ENCODE measurements at places on chromosomes 16 and 17.
A peak's percentile ranks its signal among the peaks of the same experiment; 100 is the strongest.

DNA sequence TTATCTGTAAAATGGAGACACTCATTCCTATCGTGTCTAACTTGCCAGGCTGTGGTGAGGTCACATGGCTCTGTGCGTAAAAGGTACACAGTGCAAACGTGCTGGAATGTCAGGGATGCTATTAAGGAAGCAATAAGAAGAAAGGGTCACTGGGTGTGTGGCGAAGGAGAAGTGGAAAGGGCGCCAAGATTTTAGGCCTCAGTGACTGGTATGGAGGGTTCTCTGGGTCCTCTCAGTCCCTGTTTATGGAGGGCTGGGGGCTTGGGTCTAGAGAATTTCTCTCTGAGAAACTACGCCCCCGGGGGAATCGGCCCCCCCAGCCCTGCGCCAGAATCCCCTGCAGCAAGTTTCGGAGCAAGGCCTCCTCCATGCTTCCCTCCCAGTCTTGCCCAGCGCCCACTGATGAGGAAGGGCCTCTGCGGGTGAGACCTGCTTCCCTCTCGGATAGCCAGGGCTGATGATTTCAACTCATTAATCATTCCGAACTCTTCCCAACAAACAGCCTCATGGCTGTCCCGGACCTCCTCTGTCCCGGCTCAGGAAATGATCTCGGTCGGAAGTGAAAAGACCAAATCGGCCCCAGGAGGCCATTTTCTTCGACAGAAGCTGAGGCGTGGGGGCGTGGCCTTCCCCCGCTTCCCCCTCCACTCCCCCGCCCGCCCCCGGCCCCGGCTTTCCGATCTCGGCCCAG lies 1.2 kb upstream of the HEXIM1 start:
- DNase-seq, result peak; percentile 89

DNA sequence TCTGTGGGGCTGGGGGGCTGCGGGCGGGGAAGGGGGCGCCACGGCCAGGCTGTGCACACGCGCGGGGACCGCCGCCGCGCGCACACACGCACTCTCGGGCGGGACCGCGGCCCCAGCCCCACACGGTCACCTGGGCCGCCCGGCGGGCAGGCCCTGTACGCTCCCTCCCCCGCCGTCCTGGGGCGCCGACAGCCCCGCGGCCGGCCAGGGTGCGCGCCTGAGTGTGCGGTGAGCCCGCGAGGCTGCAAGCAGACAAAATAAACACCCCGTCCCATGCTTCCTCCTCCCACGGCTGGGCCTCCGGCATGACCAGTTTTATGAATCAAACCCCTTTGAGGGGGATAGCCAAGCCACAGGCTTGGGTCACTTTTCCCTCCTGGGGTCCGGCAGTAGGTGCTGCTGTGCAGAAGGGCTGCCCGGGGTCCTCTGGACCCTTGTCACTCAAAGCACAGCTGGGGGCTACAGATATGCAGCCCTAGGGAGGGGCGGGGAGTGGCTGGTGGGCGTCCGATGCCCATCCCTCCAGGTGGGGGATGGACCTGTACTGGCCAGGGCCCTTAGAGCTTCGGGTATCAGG lies 441 bp downstream of the VASN start:
- no peak for DNase-seq

DNA sequence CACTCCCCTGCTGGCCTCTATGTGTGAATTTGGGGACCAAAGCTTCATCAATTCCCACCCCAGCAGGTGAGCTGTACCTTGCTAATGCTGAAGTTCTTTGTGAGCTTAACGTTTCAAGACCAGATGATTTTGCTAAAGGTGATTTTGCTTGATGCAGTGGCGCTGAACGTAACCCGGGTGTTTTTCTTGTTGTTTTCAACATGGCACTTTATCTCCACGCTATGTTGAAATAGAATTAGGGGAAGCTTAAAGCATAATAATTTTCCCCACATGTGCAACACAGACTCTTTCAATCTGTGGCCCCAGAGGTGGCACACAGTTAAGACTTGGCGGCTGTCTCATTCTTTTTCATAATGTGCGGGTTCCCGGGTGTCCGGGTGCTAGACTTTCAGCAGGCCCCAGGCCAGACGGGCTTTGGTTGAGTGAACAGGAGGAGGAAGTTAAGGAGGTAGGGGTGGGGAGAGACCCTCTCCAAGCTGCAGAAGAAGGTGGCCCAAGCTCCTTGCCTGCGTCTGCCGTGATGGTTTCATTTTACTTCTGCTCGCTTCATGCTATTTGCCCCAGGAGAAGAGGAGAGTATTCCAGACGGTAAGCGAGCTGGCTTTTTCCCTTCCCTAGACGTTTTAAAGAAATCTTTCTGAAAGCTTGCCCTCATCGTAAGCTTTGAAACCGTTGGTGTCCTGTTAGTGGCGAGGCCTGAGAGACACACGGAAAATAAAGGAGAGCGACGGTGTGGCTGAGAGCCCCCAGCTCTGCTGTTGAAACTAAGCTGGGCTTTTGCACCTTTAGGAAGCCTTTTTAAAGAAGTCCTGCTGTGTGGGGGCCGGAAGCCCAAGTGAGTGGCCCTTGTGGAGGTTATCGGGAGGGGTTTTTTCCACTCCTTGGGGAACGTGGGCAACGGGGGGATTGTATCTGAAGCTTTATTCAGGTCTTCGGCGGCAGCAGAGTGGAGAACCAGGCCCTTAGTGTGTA lies 4.2 kb downstream of the FOXC2 start:
- DNase-seq, result no peak

GRCh38 chr16:3793161-3793576 lies 75.8 kb upstream of the TRAP1 start:
- no peak for DNase-seq

DNA sequence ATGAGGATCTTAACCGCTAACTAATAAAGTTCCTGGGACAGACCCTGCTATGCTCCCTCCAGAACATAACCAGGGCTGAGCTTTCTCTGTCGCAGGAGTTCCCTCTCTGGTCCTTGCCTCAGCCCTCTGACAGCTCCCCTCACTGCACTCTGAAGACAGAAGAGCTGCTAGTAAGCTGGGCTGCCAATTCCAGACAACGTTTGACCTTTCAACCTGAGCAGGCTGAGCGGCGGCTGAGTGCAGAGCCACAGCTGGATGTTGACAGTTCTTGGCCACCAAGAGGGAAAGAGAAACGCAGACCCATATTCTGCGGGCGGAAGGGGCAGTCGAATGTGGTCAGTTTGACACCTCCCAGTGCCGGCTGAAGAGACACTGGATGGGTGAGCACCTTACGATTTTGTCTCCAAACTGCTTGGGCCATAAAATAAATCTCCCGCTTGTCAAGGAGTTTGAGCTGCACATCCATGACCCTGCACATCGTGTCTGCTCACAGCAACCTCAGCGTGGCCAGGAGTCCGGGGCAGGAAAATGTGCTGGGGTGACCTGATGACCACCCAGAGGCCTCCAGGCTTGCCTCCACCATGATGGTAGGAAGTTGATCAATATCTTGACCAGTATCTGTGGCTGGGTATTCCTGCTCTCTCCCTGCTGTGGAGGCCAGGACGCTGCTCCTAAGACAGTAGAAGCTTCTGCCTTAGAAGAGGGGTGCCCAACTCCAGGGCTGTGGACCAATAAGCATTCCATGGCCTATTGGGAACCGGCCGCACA lies 209.2 kb downstream of the PARN start:
- no peak for DNase-seq

DNA sequence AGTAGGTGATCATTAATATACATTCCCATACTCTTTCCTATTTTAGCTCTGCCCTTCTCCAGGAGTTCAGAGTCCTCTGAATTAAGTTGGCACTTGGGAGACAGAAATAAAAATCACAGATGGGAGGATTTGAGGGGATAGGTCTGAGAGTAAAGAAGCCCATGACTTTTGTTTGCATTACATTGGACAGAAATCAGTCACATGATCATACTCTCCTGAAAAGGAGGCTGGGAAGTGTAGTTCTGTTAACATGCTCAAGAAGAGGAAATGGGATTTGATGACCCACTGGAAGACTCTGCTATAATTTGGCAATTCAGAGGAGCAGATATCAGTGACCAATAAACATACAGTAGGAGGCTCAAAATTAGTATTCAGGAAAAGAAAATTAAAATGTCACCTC lies 674.9 kb upstream of the C16orf82 start:
- no peak for DNase-seq

DNA sequence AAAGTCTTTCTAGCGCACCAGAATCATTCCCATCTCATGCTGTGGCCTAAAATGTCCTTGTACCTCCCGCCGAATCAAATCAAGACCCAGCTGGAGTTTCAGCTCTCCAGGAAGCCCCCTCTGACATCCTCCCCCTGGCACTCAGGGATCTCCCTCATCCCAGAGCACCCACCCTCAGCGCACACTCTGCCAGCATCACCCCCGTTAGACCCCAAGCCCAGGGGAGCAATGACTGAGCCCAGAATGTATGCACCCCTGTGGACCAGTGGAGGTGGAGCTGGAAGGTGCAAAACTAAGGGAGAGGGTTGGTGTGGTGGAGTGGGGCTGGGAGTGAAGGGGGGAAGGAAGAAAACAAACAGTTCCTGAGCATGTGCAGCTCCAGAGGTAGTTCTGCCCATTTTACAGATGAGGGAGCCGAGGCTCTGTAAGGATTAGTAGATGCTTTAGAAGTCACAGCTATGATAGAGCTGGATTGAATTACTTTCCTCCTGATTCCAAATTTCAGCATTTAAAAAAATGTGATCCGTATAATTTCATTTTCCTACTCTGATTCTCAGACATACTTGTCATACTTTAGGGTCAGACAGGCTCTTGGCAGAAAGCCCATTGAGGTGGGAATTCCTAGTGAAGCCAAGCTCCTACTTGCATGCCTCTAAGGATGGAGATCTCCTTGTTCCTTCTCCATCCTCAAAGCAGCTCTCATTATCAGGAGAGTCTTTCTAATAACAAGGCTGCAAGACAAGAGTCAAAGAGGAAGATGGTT lies 242.7 kb downstream of the KATNIP start:
- no peak for DNase-seq

- DNase-seq, result no peak
These were observed 363.4 kb downstream of the C16orf95 start for GRCh38 chr16:86953631-86954391.

DNA sequence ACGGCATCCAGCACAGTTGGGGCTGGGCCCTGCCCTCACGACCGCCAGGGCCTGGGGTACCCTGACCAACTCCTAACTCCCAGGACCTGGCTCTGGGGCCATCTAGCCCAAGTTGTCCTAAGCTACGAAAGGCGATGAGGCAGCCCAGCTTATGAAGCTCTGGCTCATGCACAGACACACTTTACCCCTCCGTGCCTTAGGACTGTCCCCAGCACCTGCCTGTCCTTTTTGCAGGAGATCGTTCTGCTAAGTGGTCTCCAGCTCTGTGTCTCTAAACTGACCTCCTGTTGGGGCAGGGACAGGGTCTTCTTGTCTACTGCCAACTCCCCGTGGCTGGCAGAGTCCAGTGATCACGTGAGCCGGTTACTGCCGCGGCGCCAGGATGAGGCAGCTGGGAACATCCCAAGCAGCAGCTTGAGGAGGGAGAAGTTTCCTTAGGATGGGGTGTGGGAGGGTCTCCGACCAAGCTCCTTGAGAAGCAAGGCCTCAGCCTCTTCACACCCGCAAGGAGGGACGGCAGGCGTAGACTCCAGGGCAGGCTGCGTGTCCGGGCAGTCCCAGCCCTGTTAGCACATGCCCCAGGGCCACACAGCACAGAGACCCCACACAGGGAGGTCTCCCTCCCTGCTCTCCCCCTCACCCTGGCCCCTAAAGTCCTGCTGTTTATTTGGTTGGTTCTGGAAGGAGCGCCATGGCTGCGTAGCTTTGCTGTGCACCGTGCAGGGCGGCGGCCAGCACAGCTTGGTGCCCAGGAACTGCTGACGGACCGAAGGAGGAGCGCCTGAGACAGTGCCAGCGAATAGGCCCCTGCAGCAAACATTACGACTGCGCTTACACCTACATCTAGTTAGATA lies 16.4 kb upstream of the METRNL start:
- no peak for DNase-seq

GRCh38 chr16:88264641-88265285 lies 118.0 kb upstream of the ZNF469 start:
- no peak for DNase-seq

GRCh38 chr16:88526008-88526905 lies 43.9 kb upstream of the ZC3H18 start:
- DNase-seq, result no peak

DNA sequence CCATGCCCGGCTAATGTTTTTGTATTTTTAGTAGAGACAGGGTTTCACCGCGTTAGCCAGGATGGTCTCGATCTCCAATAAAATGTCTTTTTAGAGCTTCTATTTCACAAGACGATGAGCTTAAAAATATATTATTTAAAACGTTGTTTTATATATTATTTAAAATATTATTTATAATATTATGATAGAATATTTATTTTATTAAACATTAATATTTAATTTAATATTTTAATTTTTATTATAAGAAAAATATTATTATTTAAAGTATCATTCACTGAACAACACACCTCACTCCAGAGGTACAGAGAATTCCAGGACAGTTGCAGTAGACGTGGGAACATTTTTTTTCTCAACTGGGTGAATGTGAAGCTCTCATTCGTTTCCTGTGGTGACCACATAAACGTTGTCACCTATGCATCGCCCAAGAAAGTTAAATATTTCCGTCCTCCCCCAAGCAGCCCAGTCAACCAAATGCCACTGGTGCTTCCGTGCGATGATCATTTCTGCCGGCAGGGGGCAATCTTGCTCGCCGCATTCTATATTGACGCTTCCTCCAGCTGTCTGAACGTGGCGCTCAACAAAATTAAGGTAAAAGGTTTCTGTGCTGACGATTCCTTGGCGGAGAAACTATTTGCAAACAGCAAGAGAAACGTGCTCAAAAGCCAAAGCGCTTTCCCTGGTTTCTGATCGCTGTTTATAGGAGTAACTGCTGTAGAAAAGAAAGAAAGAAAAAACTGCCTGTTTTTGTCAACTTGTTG lies 41.7 kb upstream of the PRSS54 start:
- DNase-seq, result peak; percentile 78

GRCh38 chr16:11797957-11798299 lies 870 bp upstream of the ZC3H7A start:
- peak; percentile 40 for DNase-seq

- no peak for DNase-seq
These were observed 29.1 kb upstream of the SHCBP1 start for GRCh38 chr16:46650254-46650623.

DNA sequence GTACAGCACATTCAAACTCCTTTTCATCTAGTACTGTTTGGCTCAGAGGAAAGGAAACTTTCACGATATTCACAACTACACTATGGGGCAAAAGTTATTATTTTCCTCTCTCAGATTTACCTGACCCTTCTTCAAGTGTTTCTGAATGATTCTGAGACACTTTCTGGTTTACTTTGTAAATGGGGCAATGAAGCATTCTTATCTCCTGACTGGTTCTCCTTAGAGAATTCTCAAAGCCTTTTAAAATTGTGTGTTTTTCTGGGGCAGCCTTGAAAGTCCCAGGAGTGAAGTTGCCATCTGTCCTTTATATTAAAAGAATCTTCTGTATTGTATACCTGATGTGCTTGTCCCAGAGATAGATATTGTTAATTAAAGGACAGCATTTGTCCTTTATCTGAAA lies 264.9 kb downstream of the FTO start:
- DNase-seq, result no peak

- DNase-seq, result no peak
These were observed 18.1 kb upstream of the MAF start for GRCh38 chr16:79618692-79619050.

DNA sequence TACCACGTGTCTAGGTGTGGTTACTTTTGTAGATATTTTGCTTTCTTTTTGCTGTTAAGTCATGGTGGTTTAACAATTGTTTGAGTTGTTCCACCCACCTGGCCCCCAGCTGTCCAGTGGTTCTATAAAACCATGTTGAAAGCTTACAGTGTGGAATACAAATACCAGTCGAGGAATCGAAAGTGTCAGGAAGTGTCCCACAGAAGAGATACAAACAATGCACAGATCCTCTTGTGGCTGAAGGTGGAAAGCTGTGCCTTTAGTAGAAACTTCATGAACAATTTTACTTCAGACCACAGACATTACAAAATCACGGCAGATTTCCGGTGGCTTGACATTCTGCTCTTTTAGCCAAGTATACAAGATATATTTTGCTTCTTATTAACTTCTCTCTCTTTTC lies 782.4 kb upstream of the SOX9 start:
- no peak for DNase-seq

Data from SK-N-DZ (cell line).